Activated naive CD8-positive, alpha-beta T cell treated with anti-CD3 and anti-CD28 coated beads for 36 hours (primary cell): ENCODE measurements at places on chromosomes 3 and 15. TPM values are rescaled to one million over a fixed set of nuclear protein-coding genes. Genes with fewer than 3 reads are reported as not detected.

RAF1 gene
- total RNA-seq: 79.8 TPM

UQCC5 gene
- 23.6 TPM for total RNA-seq

IQCF5 gene
- total RNA-seq: not detected

BTD gene
- 2.2 TPM for total RNA-seq

NEK11 gene
- 0.85 TPM for total RNA-seq

CEMIP gene
- not detected for total RNA-seq

ASB14 gene
- total RNA-seq: not detected

SLC22A13 gene
- total RNA-seq: 0.27 TPM

FBXL22 gene
- 0.76 TPM for total RNA-seq

CD86 gene
- 0.08 TPM for total RNA-seq

RNU5B-1 gene
- total RNA-seq: not detected
